ENCODE measurements at places on chromosomes 3 and 15.

GRCh38 chr3:177604181-177604580 lies 406.9 kb upstream of the TBL1XR1 start:
- no peak for DNase-seq

DNA sequence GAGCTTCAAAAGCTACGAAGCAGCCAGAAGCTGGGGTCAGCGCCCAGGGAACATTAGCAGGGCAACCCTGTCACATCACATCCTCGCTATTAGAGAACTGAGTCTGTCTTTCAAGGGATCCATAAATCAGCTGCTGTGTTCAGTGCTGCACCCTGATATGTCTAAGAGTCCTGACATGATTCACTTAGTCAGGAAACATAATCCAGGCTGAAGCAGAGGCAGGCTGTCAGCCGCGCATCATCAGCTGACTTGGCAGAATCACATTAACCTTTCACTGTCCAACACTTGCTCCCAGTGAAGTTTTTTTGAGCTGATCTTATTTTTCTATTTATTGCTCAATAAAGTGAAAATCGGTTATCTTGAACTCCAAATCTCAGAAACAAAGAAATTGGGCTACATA lies 23.5 kb downstream of the MYH15 start:
- DNase-seq: no peak

DNA sequence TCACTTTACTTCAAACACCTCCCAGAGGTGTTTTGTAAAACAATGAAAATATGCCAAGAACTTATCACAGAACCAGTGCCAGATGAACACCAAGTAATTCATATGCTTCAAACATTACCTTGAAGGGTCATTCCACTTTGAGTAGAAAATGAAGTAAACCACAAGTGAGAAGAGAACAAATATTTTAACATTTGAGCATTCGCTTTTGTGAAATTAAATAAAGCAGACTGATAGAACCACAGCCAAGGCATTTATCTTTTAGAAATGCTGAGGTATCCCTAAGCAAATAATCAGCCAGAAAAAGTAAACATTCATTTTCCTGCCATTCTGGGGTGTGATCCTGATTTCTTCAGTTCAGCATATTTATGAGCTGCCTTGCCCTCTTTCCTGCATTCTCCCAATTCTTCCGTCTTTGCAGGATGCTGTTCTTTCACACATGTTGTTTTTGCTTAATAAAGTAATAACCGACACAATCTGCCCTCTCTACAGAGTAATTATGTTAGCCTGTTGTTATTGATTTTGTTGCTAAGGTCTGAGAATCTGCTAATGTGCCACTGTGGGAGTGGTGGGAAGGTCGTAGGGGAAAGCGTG lies 235.6 kb upstream of the TGFBR2 start:
- DNase-seq: no peak

- DNase-seq: no peak
Measured at GRCh38 chr3:175432376-175433025, 573.4 kb downstream of the NAALADL2 start.

GRCh38 chr3:76199382-76199781 lies 414.0 kb upstream of the ZNF717 start:
- DNase-seq: no peak

GRCh38 chr3:157669416-157669815 lies 166.2 kb upstream of the VEPH1 start:
- DNase-seq: no peak

DNA sequence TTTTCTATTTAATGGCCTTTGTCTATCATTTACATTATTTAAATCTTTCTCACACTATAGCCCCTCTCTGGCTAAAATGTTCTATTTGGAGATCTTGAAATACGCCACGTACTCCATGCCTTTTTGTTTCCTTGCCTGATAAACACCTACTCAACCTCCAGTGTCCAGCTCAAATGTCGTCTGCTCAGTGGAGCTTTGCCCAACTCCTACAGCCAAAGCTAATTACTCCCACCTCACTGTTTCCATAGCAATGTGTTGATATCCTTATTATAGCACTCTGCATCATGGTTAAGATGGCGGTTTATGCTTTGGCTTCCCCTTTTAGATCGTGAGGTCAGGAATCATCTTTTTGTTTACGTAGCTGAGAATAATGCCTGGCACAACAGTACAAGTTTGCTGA lies 55.9 kb downstream of the NGLY1 start:
- no peak for DNase-seq

All from NB4 (cell line).